GM23338 (cell line): ENCODE measurements at places on chromosomes 4 and X.
A peak's percentile ranks its signal among the peaks of the same experiment; 100 is the strongest.

DNA sequence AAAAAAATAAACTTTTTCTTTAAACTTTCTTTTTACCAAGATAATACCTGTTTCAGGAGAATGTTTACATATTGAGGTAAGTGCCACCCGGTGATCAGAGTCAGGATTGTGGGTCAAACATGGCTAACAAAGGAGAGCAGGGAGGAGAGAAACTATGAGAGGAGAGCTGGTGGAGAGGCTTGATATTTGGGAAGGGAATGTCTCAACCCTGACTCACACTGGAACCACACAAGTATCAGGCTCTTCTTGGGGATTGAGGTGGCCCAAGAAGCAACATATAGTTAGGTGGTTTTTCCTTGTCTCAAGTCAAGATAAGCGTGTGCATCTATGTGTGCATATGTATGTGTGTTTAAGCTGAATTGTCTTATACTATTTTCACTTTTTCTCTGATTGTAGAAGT lies 6.7 kb downstream of the TCEAL1 start:
- DNase-seq: no peak

DNA sequence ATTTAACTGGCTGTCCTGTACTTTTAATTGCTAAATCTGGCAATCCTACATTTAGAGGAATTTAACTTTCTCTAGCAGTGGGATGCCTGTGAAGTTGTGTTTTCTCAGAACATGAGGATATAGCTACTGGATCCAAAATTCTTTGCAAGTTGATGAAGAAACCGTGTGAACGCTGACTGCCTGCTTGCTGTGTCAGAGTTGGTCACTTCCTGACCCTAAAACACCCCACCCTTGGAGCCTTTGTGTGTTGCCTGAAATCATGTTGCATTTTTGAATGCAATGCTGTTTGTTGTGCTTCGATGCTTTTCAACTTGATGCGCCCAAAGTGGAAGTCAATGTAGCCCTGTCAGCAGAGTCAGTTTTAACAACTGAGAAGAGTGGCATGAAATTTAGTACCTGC lies 211.2 kb downstream of the ANK2 start:
- no peak for DNase-seq

DNA sequence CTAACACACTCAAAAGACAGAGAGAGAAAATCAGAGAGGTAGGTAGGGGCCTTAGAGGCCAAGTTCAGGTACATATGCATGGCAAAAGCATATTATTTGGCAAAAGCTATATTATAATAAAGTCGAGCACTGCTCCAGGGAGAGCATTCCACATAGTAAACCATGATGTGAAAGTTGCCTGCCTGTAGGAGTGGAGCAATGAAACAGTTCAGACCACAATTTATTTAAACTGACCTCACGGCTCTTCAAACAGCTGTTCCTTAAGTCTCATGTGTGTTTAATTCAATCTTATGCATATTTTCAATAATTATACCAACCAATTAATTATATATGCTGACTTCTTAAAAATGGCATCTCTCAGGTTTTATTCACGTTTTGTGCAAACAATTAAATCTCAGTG lies 3.3 kb downstream of the RFC1 start:
- DNase-seq: no peak

- DNase-seq: no peak
Observed at GRCh38 chr4:138113819-138114400, 128.2 kb downstream of the SLC7A11 start.

DNA sequence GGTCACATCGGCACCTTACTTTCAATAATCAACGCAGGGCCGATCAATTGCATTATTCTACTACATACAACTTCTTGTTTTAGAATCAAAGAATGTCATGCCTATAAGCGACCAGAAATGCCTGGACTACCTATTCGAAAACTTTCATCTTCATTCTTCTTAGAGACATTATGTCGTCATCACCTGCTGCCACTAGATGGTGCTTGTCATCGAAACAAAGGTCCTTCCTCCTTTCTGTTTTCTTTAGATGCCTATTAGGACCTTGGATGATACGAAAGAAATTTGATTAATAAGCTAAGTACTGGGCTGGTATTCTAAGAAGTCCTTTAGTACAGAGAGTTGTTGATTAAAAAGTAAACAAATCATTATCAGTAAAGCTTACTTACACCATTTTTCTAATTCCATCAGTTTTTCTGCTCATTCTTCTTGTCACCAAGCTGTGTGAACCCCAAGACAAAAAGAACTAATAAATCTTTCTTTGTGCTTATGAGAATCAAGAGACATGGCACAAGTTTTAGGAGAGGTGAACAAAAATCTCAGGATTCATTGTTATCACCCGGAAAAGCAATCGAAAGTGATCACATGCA lies 154.5 kb upstream of the SLC4A4 start:
- DNase-seq: peak; percentile 84

DNA sequence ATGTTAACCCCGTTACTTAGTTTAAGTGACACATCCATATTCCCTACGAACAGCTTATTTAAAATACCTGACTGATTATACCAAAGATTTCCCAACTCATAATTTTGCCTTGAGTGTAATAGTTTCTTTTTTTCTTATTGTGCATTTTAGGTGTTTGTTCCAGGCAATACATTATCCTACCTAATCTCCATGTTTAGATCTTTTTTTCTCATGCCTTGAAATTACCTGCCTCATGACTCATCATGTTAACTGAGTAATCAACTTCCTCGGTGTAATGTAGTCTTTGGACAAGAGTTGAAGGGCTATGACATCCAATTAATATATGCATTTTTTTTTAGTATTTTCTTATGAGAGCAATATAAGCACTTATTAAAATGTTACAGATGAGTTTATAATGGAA lies 228.7 kb upstream of the ANKRD50 start:
- DNase-seq: no peak
